ENCODE measurements at places on chromosomes 11 and 22.

- DNase-seq, result no peak
Measured at GRCh38 chr11:36475192-36475591, 34.9 kb downstream of the TRAF6 start.

DNA sequence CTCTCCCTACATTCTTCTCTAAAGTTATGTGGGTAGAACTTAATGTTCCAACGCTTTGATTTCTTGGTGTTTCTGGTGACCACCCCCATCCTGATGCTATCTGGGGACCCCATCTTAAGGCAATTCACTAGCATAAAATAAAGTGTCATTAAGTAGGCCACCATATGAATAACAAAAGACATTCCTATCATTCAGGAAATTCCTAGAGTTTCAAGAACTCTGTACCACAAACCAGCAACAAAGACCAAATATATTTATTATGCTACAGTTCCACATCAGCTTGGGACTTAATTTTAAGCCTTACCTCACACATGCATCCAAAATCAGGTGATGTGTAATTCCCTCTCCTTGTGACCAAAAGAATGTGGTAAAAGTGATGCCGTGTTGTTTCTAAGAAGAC lies 254.6 kb upstream of the LRRC4C start:
- DNase-seq, result no peak

DNA sequence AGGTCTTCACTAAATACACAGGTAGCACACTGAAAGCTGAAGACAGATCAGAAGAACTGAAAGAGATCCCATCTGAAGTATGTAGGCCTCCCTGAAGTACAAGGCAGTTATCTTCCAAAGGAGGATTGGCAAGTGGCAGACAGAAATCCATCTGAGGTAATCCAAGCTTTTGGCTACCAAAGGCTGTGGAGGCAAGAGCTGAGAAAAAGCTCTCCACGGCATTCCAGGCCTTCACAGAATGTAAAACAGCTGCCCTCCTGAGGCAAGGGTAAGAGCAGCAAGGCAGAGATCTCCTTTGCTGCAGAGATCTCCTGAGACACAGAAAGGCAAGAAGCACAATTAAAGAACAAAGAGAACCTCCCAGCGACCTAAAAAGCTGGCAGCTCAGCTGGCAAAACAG lies 19.1 kb downstream of the PIK3C2A start:
- no peak for DNase-seq

GRCh38 chr11:34548278-34548677 lies 34.7 kb upstream of the ELF5 start:
- DNase-seq, result no peak

DNA sequence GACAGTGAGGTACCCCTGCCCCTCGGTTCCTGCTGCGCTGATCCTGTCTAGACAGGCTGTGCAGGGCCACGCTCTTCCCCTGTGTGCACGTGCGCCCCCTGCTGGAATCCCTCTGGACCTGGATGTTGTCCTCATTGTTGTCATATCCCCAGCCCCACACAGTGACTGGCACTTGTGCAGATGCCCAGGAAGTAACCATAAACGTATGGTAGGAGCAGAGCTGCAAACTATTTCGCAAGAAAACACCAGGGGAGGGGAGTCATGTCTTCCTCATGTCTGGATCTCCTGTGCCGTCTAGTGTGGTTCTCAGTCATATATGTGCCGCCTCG lies 114.7 kb downstream of the CRYBB2 start:
- DNase-seq, result no peak

DNA sequence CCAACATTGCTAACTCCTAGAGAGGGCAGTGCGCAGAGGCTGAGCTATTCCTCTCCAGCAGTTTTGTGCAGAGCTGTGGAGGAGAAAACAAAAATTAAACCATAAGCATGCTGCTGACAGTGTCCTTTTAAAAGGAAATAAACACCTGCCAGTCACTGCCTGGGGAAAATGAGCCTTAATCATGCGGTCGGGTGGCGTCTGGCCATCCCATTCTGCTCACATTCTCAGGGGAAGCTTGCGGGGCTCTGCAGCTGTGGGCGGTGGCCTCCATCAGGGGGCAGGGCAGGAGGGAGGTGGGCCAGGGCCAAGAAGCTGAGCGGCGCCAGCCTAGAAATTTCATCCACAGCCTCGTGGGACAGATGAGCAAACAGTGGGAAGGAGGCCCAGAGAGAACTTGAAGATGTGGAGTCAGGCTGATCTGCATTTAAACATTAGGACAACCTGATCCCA lies 71.0 kb upstream of the TP53I11 start:
- DNase-seq, result no peak

DNA sequence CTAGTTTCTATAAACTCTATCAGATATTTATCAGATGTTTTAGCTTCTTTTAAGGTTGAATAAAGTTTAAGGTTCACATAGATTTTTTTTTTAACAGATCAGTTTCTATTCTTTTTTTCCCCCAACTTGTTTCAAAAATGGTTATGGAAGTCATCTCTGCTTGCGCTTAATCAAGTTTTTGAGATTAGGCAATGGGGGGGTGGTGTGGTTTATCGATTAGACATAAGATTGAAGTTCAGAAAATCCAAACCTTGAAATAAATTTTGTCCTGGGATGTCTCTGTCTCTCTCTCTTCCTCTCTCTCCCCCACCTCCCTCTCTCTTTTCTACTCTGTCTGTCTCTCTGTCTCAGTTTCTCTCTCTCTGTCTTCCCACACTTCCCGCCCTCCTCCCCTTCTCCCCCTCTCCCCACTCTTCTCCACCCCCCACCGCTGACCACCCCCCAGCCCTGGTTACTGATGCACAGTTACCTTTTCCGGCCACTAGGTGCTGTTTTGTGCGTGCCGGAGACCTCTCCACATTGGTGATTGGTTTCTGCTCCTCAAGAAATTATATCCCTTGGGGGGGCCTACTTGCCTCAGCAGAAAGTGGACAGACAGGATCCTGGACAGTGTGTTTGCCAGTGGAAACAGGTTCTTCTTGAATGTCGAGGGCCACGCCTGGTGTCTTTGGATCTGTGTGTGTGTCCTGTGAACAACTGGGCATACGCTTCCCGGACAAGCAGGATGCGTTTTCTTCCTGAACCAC lies 29.7 kb upstream of the ANO1 start:
- DNase-seq, result no peak

DNA sequence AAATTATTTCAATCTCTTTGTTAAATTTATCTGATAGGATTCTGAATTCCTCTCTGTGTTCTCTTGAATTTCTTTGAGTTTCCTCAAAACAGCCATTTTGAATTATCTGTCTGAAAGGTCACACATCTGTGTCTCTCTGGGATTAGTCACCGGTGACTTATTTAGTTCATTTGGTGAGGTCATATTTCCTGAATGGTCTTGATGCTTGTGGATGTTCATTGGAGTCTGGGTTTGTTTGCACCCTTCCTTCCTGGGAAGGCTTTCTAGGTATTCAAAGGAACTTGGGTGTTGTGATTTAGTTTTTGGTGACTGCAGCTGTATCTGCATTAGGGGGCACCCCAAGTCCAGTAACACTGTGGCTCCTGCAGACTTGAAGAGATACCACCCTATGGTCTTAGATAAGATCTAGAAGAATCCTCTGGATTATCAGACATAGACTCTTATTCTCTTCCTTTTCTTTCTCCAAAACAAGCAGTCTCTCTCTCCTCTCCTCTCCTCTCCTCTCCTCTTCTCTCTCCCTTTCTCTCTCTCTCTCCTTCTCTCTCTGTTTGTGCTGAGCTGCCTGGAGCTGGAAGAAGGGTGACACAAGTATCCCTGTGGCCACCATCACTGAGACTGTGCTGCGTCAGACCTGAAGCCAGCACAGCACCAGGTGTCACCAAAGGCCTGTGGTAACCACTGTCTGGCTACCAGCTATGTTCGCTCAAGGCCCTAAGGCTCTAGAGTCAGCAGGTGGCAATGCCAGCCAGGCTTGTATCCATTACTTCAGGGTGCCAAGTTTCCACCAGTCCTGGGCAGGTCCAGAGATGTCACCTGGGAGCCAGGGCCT lies 3.3 kb upstream of the HEPN1 start:
- no peak for DNase-seq

DNA sequence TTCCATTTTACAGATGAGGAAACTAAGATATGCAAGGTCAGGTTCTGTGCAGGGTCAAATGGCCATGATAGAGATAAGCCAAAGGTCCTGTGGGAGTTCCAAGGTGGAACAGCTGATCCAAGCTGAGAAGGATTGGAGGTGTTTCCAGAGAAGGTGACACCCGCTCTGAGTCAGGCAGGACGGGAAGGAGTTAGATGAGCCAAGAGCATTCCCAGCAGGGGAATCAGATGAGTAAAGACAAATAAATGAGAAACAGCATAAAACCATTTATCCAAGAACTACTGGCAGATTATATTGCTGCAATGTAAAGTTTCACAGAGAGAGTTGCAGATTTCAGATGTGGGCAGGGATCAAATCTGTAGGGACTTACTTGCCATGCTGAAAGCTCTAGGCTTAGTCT lies 18.9 kb upstream of the HEPHL1 start:
- no peak for DNase-seq

- DNase-seq, result no peak
Measured at GRCh38 chr11:32006799-32007388, 84.0 kb upstream of the RCN1 start.

DNA sequence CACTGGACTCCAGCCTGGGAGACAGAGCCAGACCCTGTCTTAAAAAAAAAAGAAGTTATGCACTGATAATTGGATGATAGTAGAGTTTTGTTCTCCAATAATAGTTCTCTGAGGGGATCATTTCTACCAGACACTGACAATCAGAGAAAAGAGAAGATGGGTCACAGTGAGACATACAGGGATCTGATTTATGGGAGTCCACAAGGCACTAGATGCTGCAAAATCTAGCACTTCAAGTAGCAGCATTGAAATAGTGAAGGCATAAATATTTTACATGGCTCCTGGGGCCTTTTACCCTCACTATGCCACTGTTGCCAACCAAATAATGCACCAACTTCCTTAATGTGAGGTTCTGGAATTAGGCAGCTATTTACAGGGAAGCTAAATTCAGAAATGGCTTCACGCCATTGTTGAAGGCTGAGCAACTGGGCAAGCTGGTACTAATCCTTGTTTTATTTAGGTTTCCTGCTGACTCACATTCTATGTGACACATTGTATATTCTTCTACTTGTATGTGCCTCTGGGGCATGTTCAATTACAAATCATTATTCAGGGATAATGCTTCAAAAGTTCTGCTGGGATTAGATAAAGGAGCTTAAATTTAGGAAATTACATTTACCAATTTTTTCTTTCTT lies 38.2 kb upstream of the ABTB2 start:
- no peak for DNase-seq

- no peak for DNase-seq
Measured at GRCh38 chr22:50506611-50507420, 686 bp downstream of the LMF2 start.

- DNase-seq, result no peak
Measured at GRCh38 chr11:62392506-62392905, 26.3 kb upstream of the SCGB1A1 start.

Data from esophagus squamous epithelium (tissue), 5 donors.